ENCODE measurements at places on chromosomes 16 and 17.
A peak's percentile ranks its signal among the peaks of the same experiment; 100 is the strongest.

DNA sequence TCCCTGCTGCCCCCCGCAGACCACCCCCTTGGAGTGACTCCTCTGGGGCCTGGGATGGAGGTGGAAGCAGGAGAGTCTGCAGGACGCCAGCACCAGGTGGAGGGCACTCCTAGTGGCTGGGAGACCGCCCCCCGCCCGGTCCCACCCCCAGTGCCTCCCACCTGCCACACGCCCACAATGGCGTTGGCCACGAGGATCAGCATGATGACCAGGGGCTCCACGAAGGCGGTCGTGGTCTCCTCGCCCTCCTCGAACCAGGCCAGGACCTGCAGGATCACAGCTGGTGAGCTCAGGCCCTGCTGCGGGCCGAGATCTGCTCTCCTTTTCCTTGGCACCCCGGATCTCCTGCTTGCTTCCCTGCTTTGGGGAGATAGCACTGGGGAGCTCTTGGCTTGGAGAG, 12.8 kb downstream of the ATP2A3 start:
- DNase-seq: no peak

DNA sequence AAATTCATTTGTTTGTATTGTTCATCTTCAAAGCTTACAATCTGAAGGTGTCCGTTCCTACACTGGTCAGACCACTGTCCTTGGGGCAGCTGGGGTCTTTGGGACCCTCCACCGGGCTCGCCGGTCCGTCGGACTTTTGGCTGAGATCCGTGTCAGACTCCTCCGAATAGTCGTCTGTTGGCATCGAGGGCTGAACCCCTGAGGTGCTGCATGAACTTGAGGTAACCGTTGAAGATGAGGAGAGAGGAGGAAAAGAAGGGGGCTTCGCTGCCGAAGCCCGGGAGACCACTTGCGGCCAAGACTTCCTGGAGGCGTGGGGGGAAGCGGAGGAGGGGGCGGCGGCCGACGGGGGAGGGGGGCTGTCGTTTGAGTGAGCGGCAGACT, 260.8 kb downstream of the ZFHX3 start:
- DNase-seq: no peak

DNA sequence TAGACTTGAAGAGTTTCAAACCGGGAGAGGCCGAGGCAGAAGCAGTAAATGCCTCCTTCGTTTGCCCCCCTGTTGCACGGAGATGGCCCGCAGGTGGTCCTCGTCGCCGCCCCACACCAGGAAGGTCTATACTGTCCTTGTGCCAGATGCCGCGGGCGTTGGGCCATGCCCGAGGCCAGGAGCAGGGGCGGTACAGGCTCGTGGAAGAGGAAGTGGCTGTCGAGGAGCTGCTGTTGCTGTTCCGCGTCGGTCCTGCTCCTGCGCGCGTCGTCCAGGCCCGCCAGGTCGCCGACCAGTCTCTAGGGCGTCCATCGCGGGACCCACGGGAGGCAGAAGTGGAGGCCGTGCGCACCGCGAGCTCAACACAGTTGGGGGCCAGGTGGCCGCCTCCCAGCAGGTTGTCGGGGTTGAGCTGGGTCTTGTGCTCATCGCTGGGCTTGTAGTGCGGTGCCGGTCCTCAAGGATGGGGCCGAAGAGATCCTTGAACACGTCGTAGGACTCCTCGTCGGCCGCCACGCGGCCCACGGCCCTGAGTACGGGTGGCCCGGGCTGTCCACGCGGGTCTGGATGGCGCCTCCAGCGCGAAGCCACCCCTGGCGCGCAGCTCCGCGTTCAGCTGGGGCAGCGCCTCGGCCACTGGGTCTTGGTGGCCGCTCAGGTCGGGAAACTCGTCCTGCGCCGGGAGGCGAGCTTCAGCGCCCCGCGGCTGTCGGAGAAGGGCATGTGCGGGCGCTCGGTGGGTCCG, 13.1 kb upstream of the C16orf87 start:
- DNase-seq: no peak

- DNase-seq: no peak
These were observed 32.8 kb upstream of the BHLHA9 start for GRCh38 chr17:1237471-1237870.

- no peak for DNase-seq
These were observed 39.9 kb downstream of the IQCK start for GRCh38 chr16:19757762-19758595.

- DNase-seq: no peak
These were observed 249.7 kb upstream of the C16orf82 start for GRCh38 chr16:26816885-26817571.

DNA sequence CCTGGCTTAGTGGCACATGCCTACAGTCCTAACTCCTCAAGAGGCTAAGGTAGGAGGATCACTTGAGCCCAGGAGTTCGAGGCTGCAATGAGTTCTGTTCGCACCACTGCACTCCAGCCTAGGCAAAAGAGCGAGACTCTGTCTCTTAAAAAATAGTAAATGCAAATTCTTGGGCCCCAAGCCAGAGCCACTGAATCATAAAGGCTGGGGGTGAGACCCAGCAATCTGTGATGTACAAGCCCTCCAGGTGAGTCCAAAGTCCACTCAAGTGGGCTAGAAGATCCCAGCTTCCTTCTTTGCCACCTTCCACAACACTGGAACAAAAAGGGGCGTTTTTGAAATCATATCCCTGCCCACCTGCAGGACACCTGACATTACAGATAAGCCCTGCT, 16.9 kb downstream of the TRIM25 start:
- no peak for DNase-seq

- DNase-seq: peak; percentile 74
These were observed 31.5 kb downstream of the CDK5RAP3 start for GRCh38 chr17:48002266-48002915.

GRCh38 chr17:13002761-13003453, 14.9 kb downstream of the ELAC2 start:
- DNase-seq: peak; percentile 61

GRCh38 chr16:61814726-61815347, 221.4 kb downstream of the CDH8 start:
- no peak for DNase-seq

DNA sequence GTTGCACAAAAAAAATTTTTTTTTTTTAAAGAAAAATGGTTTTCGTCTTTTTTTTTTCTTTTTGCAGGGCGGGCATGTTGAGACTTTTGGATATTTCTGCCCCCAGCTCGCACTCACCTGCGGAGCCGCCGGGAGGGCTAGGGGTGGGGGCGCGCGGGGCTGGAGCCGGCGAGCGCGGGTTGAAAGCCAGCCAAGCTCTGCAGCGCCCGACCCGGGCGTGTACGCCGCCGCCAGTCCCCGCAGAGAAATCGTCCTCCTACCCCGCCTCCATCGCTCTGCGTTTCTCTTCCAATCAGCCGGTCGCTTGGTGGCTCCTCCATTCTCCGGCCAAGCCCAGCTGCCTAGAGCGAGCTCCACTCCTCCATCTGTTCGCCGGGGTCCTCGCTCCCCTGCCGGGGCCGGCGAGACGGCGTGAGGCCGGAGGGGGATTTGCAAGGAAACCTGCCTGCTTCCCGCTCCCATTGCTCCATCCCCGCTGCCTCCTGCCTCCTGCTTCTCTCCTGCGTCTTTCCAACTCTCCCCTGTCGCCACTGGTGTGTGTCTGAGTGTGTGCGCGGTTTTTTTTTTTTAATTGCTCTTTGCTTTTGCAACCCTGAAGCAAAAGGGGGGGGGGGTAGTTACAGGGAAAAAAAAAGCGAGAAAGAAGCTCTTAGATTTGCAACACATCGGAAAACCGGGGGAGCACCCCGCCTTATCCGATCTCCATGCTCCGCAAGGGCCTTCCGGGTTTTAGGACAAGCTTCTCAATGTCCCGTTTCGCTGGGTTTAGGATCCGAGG, 1.8 kb upstream of the UBTF start:
- DNase-seq: peak; percentile 86

DNA sequence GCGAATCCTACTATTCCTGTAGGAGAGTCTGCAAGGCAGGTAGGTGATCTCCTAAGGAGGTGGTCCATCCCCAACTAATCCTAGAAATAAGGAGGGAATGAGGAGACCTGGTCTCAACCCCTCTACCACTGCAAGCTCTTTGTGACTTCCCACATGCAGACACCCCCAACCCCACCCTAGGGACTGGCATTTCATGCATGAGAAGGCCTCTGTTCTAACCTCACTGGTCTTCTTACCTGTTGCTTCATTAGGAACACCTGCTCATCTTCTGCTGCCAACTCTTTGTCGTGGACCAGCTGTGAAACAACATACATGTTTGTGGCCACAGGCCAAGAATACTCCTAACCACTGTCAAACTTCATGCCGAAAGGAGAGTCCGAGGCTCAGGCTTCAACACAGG, 22.6 kb downstream of the DYNC1LI2 start:
- DNase-seq: no peak

GRCh38 chr16:53131050-53131362, 76.2 kb downstream of the CHD9 start:
- DNase-seq: no peak

- peak; percentile 62 for DNase-seq
These were observed 66.6 kb downstream of the SIAH1 start for GRCh38 chr16:48318630-48319029.

DNA sequence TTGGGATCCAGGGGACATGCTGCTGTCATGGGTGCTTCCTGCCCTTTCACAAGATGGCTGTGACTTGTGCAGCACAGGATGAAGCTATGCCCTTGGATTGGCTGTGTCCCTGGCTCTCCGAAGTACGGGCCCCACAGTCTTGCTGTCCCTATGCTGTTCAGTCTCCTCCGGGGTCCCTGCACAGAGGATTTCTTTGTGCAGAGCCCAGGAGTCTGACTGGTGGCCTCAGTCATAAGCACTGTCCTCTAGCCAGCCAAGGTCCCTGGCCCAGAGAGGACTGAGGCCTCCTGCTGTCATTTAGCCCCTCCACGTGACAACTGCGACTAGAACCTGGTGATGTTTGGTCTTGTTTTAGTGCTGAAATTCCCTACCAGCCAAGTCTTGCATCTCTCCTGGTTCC, 42.4 kb upstream of the CRISPLD2 start:
- no peak for DNase-seq

- DNase-seq: peak; percentile 95
These were observed 19.4 kb downstream of the PLCG2 start for GRCh38 chr16:81798311-81799137.

DNA sequence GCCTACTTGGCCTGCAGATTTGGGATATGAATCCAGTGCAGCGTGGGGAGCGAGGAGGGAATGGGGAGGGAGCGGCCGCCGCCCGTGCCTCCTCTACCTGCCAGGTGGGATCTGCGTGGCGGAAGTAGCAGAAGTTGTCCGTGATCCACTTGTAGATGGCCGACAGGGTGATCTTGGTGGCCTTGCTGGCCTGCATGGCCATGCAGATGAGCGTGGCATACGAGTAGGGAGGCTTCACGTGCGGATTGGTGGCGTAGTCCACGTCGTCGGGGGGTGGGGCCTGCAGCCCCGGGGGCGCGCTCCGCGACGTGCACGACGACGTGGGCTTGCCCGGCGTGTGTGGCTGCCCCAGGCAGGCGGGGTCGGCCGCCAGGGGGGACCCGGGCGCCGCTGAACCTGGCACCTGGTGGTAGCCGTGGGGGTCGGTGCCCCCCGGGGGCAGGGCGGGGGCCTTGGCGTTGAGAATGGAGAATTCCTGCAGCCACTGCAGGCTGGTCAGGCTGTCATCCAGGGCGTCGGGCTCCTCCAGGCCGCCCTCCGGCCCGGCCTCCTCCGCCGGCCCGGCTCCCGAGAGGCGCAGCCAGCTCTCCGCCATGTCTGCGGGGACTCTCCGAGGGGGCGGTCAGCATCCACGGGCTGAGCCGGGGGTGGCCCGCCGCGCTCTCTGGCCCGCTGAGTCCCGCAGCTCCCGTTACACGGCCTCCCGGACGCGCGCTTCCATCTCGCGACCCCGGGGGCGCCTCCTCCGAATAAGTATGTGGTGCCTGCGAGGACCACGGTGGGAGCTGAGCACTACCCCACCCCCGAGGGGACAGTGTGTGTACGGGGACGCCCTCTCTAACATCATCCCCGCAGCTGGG, 1.0 kb downstream of the FOXJ1 start:
- DNase-seq: peak; percentile 29

DNA sequence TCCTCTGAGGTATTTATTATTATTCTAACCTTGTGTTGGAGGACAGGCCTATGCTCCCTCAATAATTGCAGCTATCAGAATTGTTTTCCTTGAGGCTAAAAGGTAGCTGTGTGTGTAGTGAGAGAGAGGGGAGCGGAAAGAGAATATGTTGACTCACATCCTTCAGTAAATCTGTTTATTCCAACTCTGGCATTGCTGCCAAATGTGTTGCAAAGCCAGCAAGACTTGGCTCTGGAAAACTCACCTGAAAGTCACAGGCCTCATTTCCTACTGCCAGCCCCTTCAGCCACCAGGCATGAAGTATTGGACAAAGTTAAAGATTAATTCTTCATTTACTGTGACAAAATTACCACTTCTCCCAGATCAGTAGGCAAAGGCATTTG, 9.6 kb downstream of the CA10 start:
- DNase-seq: no peak

- peak; percentile 72 for DNase-seq
These were observed at the start of gene OSGIN1 for GRCh38 chr16:83952940-83953795. OSGIN1 (plus strand) TSS chr16:83953240; CDS start chr16:83957672, 4,432 bp downstream.

- DNase-seq: no peak
These were observed 9.7 kb downstream of the LUC7L3 start for GRCh38 chr17:50728881-50729765.

DNA sequence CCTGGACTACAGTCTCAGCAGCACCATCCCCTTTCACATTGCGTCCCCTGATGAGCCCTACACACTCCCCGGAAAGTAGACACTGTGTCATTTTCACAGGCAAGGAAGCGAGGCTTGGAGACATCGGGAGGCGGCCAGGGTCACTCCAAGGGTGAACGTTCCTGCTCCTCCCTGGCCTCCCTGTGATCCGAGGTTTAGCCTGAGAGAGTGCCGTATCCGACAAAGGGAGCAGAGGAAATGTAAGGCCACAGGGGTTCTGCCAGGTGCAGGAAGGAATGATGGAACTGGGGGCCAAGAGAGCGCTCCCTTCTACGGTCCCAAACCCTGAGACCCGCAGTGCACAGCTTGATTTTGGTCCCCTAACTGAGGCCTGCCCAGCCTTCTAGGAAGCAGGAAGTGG, 8.0 kb upstream of the PIK3R6 start:
- DNase-seq: no peak

DNA sequence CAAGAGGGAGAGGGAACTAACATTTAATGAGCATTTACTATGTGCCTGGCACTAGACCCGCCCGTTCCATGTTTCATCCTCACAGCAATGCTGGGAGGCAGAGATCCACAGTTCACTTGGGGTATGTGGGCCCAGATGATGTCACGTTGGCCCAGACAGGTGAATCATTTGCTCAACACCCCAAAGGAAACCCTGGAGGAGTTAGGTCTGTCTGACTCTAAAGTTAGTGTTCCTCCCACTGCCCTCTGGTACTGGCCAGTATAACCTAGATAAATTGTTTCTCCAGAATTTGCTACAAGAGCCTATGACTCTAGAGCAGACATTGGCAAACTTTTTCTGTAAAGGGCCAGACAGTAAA, 164.6 kb downstream of the VPS53 start:
- no peak for DNase-seq
